Effector CD8-positive, alpha-beta T cell (primary cell): ENCODE measurements at places on chromosomes 2 and 18.
A peak's percentile ranks its signal among the peaks of the same experiment; 100 is the strongest.

DNA sequence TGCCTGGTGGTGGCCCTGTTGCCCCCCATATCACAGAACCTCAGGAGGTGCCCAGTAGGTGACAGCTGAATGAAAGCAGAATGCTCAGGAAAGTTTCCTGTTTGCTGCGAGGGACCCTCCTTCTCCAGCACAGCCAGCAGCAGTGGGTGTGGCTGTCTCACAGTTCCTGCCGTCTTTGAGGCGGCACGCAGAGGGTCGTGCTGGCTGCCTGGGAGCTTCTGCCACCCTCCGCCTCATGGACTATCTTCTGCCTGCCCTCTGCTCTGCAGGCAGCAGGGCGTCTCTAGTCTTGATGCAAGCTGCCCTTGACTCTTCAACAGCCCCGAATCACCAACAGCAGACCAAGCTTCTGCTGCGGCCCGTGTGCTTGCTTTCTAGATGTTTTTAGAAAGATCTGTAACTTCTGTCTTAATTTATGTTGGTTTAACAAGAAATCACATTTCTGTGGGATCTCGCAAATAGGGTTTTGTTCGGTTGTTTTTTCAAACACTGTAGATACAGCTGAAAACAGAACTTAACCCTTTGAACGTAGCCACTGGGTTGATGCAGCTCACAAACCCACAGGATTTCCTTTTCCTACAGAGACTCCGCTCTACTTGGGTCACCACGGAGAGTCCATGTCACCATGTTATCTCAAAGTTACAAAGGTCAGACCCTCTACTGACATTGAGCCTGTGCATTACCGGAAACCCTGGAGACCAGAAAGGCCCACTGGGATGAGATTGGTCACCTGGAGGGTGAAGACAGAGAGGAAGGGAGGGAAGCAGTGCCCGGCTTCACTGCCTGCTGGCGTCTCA is 144.9 kb downstream of the ACOXL start:
- DNase-seq, result no peak

- DNase-seq, result no peak
Measured at GRCh38 chr2:7432436-7432835, 515.2 kb downstream of the RNF144A start.

- DNase-seq, result no peak
Measured at GRCh38 chr2:238475566-238475965, 48.8 kb downstream of the ASB1 start.

- DNase-seq, result no peak
Measured at GRCh38 chr2:95306336-95306895, 9.3 kb downstream of the KCNIP3 start.

- no peak for DNase-seq
Measured at GRCh38 chr2:96258166-96259022, 7.4 kb downstream of the TMEM127 start.

- DNase-seq, result no peak
Measured at GRCh38 chr2:231347638-231348037, 47.9 kb upstream of the B3GNT7 start.

DNA sequence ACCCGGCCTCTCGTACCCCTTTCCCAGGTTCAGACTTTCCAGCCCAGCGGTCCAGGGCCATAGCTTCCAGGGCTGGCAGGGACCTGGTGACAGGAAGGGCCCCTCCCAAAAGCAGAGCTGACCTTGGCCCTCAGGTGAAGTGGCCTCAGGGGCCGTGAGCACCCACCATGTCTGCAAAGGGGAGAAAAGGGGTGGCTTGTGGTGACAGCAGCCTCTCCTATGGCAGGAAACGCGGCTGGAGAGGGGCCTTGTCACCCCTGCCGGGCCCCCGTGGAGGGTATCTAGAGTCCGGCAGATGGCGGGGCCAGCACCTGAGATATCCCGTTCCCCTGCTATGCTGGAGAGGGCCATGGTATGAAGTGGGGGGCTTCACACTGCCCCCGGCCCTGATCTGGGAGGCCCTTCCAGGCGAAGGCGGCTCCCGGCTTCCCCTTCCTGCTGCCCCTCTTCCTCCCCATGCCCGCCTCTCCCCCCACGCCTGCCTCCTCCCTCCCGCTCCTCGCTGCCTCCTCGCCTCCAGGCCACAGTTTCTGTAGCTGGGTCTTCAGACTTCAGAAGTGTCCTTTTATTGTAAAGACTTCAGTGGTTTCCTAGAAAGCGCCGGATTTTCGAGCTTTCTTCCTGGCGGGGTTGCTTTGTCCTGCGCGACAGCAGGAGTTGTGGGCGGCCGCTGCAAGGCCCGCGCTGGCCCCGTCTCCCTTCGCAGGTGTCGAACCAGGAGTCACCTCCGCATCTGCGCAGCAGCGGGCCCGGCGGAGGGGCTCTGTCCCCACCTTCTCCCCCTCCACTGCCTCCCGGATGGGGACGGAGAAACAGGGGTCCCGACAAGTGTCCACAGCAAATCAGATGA is 240.5 kb upstream of the MYT1L start:
- DNase-seq, result no peak

DNA sequence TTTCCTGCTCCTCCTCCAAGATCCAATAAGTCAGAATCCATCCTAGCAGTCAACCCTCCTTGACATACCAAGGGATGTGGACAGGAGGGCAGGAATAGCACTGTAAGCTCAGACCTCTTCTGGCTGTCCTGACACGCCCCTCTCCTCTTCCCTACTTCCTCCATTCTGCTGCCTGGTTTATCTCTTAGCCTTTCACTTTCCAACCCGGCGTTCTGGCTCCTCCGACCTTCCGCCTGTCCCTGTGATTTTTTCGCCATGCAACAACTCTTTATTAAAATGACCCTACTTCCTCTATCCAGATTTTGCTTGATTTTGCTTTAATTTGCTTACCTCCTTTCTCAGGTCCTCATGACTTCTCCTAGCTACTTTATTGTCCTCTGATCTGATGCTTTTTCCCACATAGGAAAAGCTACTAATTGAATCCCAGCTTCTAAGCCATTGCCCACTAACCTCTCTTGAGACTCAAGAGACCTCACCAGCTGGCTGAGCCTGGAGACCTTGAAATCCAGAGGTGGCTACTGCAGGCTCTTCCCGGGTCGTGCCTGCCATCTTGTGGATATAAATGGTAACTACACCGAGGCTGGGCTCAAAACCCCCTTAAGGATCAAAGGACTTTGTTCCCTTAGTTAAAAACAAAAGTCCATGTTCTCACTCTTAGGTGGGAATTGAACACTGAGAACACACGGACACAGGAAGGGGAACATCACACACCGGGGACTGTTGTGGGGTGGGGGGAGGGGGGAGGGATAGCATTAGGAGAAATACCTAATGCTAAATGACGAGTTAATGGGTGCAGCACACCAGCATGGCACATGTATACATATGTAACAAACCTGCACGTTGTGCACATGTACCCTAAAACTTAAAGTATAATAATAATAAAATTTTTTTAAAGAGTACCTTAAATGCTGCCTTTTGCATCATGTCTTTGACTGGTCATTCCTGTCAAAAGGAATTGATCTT is 139.4 kb downstream of the AKAIN1 start:
- DNase-seq, result peak; percentile 23

DNA sequence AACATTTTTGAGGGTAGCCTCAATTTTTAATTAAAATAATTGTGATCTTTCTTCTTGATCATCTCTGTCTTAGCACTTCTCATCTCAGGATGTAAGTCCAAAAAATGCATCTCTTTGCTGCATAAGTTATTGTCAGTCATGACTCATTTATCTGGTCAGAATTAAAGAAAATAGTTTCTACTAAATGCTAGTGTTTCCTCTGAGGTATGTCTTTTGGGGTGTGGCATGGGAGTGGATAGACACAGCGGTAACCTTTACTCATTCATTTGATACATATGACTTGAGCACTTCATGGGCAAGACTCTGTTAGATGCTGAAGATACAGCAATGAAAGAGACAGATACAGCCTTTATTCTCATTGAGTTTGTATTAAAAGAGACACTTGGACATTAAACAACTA is 284.7 kb downstream of the IRS1 start:
- DNase-seq, result no peak

- DNase-seq, result no peak
Measured at GRCh38 chr2:205024822-205025518, 479.7 kb downstream of the PARD3B start.

- no peak for DNase-seq
Measured at GRCh38 chr18:63079114-63079513, 240.5 kb downstream of the BCL2 start.

DNA sequence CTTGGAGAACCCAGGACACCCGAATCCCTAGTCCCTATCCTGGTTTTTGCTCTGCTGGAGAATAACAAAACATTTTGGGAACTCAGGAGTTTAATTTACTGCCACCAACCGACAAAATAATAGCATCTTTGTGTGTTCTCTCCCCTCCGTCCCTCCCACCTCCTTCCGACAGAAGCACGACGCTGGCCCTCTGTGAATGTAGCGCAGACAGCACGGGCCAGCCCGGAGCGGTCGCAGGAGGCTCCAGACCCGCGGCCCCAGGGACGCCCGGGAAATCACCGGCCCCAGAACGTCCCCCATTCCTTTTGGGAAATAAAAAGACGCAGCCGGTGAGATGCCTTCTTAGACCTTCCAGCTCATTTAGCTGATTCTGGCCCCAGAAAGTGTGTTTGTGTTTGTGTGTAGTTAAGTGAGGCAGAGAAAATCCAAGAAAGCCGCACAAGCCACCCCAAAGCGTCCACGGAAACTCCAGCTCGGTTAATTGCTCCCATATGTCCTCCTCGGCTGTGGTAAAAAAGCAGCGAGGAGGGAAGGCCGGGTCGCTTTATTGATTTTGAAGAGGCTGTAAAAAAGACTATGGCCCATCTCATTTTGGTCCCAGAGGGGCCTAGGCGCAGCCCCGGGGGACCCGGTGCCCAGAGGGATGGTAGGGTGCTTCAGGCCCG is 577 bp upstream of the TANC1 start:
- DNase-seq, result no peak

DNA sequence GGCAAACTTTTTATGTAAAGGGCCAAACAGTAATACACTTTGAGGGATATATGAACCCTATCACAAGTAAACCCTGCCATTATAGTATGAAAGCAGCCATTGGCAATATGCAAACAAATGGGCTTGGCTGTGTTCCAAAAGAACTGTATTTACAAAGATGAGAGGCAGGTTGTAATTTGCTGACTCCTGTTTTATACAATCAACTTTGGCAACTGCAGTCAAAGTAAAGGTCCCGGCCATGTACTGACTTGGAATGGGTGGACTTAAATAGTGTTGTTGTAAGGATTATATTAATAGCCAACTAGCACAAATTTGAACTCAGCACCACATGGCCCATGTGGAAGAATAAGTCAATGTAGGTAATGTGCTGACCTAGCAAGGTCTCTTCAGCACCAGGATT is 223.4 kb downstream of the WDPCP start:
- no peak for DNase-seq

DNA sequence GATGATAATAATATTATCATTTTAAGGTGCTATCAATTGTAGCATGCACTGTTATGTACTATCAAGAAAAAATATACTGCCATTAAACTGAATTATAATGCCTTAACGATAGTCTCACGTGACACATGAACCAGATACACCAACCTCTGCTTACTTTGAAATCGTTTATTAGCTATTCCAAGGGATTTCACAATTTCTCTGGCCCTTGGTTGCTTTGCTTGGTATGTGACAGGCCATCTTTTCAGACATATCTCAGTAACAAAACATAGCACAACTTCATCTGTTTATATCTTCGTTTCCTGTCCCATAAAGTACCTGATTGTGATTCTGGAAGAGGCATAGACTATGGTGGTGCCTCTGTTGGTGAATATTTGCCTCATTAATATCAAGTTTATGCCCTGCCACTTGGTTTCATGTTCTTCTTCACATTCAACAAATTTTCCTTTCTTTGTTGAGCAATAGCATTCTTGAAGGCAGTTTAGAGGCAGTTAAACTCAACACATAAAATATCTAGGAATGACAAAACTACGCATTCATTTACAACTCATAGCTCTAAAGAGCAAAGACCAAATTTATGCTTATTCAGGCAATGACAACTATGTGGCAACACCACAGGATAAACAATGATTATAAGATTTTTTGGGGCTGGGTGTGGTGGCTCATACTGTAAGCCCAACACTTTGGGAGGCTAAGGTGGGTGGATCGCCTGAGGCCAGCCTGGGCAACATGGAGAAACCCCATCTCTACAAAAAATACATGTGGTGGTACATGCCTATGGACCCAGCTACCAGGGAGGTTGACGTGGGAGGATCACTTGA is 84.3 kb downstream of the MCFD2 start:
- DNase-seq, result no peak

- DNase-seq, result no peak
Measured at GRCh38 chr2:188068093-188068492, 223.6 kb upstream of the GULP1 start.

- no peak for DNase-seq
Measured at GRCh38 chr2:223508372-223508771, 93.8 kb downstream of the SCG2 start.

- DNase-seq, result no peak
Measured at GRCh38 chr2:48600917-48601316, 16.7 kb upstream of the GTF2A1L start.

DNA sequence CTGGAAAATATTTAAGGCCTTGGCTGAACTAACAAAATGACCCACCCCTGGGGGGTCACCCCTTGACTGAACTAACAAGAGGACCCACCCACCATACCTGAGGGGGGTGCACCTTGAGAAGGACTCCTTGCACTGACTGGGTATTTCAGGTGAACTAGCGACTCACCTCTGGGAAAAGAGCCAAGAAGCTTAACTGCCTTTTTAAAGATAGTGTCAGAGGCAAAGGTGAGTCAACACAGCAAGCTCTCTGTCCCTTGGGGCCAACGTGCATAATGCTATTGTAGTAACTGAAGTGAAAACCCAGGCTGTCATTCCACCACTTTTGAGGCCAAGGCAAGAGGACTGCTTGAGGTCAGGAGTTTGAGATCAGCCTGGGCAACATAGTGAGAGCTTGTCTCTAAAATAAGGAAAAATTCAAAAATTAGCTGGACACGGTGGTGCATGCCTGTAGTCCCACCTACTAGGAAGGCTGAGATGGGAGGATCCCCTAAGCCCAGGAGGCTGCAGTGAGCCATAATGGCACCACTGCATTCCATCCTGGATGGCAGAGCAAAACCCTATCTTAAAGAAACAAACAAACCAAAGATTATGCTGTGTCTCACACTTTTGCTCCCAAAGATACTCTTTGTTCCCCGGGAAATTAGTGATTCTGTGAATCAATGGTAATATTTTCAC is 36.4 kb upstream of the ZCCHC2 start:
- DNase-seq, result no peak

GRCh38 chr2:237491515-237492118 is 4.6 kb downstream of the MLPH start:
- no peak for DNase-seq
